ENCODE measurements at places on chromosomes 7 and 10.

- DNase-seq: no peak
- H3K4me1 ChIP-seq: no peaks in the 10 kb centered on the region
- no peak overlapping the region for H3K27ac ChIP-seq
Observed at GRCh38 chr10:128779416-128779815, 653.2 kb upstream of the MKI67 start.

GRCh38 chr10:64659311-64659710 lies 1138.1 kb downstream of the REEP3 start:
- H3K27me3 ChIP-seq: no peaks in the 10 kb centered on the region
- no peak for DNase-seq
- H3K36me3 ChIP-seq: no peaks in the 10 kb centered on the region
- no peak overlapping the region for H3K4me3 ChIP-seq
- no peaks in the 10 kb centered on the region for H3K4me1 ChIP-seq

DNA sequence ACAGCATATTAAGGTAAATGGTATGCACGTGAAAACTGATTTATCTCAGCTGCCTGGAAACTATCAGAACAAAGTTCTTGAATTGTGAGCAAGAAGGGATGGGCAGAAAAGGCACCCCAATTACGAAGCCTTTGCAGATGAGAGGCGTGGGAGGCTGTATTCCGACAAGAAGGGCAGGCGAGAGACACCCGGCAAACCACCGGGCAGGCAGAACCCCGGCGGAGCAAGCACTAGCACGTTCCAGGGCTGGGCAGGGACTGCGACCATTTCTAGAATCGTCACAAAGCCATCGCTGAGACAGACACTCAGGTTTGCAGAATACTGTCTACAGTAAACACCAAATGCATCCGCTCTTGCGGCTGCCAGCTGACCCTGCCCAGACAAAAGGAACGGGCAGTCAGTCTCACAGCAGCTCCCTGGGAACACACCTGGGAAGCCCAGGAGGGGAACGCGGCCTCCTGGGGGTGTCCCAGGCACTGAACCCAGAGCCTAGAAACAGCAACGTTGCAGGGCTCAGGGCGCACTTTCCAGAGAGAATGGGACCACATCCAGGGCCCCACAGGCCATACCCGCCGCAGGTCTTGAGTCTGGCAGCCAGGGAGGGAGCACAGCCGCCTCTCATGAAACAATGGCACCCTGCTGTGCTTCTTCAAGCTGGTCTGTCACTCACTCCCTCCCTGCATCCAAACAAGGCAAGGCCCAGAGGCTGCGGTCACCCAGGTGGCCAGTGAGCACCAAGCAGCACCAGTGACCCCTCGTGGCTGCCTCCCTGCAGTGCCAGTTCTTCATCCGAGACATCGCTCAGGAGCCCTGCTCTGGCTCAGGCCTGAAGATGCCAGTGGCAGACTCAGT lies 261.9 kb downstream of the PTPRN2 start:
- H3K27ac ChIP-seq: no peak overlapping the region
- H3K36me3 ChIP-seq: no peaks in the 10 kb centered on the region
- H3K4me3 ChIP-seq: no peak overlapping the region
- H3K27me3 ChIP-seq: no peaks in the 10 kb centered on the region
- H3K4me1 ChIP-seq: no peaks in the 10 kb centered on the region
- DNase-seq: no peak

GRCh38 chr10:6135039-6135438 lies 46.2 kb downstream of the RBM17 start:
- no peaks in the 10 kb centered on the region for H3K36me3 ChIP-seq
- no peak overlapping the region for H3K4me3 ChIP-seq
- no peak for DNase-seq
- no peaks in the 10 kb centered on the region for H3K27me3 ChIP-seq
- no peak overlapping the region for H3K27ac ChIP-seq
- peaks cover 20% of the 10 kb centered on the region for H3K4me1 ChIP-seq

DNA sequence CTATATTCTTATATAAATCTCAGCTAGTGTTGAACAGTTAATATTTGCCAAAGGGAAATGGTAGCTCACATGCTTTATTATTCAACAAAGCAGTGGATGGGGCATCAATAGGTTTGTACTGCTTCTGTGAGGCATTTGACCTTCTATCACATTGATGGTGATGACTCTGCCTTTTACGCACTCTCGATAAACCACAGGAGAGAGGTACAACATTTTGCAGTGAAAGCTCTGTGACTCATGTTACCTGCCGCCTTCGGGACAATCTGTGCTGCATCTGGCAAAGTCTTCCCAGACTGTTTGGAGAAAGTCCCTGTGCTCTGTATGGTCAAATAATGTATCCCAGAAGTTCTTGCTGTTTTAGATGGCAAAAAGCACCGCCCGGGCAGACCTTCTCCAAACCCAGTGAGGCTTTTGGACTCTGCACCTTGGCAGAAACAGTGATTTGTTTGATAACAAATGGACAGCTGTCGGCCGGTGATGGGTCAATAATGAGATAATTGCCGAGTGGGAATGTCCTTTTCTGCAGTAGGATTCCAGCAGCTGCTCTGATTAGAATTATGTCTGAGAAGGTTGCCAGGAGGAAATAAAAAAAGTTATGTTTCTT lies 61.0 kb downstream of the PLPP4 start:
- H3K4me1 ChIP-seq: no peaks in the 10 kb centered on the region
- no peaks in the 10 kb centered on the region for H3K27me3 ChIP-seq
- H3K4me3 ChIP-seq: no peak overlapping the region

DNA sequence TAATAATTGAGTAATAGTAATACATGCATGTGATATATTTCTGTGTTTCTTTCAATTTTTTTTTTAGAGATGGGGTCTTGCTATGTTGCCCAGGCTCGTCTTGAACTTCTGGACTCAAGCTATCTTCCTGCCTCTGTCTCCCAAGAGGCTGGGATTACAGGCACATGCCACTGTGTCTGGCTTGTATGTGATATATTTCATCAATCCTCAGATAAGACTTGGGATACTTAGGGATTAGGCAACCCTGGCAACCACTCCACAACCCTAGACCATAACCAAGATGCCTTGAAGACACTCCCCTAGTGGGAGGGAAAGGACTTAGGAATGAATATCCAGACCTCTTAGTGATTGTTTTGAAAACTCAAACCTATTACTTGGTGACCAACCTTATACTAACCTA lies 154.8 kb downstream of the CCDC3 start:
- peak; percentile 31 for DNase-seq
- no peak overlapping the region for H3K27ac ChIP-seq
- H3K27me3 ChIP-seq: peaks cover 2% of the 10 kb centered on the region
- no peaks in the 10 kb centered on the region for H3K36me3 ChIP-seq
- H3K4me3 ChIP-seq: no peak overlapping the region

DNA sequence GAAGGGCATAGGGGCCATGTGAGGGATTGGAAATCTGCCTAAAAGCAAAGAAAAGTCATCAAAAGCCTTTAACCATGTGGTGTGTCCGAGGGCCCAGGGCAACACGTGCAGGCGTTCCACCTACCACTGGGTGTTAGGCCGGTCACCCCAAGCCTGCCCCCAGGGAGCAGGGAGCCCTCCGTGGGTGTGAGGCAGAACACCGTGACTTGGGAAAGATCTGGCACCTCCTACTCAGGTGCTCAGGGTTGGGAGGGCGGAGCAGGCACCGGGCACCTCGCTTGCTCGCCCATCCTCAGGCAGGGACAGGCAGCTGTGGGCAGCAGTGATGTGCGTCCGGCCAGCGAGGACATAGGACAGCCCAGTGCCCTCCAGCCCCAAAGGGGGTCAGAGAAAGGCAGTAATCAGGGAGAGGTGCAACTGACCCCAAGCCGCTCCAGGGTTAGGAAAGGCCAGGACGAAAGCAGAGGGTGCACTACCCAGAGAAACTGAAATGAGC lies 80.7 kb upstream of the CHST15 start:
- H3K27me3 ChIP-seq: no peaks in the 10 kb centered on the region
- H3K4me1 ChIP-seq: no peaks in the 10 kb centered on the region
- no peak overlapping the region for H3K4me3 ChIP-seq
- H3K27ac ChIP-seq: no peak overlapping the region

GRCh38 chr7:20310963-20311742 lies 19.5 kb upstream of the ITGB8 start:
- H3K4me3 ChIP-seq: no peak overlapping the region
- no peaks in the 10 kb centered on the region for H3K4me1 ChIP-seq
- peak; percentile 80 for DNase-seq

DNA sequence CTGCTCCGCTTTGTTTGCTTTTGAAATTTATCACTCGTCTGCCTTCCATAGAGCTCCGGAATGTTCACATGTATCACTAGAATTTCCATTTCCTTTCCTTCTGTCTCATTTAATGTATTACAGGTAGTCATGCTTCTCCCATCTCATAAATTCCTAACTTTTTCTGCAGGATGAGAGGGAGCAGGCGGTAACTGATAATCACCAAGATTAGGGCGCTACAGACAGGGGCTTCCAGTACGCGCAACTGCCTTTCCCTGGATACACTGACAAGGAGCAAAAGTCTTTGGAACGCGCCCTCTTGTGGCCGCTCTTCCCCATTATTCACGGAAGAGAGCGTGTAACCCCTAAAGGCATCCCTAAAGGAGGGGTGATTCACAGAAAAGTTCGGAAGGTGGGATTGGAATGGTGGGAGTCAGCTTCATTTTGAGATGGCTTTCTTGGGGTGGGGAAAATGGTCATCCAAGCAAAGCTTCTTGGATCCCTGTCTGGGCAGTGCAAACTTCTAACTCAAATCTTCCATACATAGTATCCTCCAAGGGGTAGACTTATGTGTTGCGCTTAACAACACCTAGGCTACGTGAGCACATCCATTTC lies 6.5 kb downstream of the INHBA start:
- peaks cover 9% of the 10 kb centered on the region for H3K36me3 ChIP-seq
- H3K27me3 ChIP-seq: no peaks in the 10 kb centered on the region
- peak; percentile 91 for DNase-seq
- peak overlapping the region; percentile 78 for H3K27ac ChIP-seq

DNA sequence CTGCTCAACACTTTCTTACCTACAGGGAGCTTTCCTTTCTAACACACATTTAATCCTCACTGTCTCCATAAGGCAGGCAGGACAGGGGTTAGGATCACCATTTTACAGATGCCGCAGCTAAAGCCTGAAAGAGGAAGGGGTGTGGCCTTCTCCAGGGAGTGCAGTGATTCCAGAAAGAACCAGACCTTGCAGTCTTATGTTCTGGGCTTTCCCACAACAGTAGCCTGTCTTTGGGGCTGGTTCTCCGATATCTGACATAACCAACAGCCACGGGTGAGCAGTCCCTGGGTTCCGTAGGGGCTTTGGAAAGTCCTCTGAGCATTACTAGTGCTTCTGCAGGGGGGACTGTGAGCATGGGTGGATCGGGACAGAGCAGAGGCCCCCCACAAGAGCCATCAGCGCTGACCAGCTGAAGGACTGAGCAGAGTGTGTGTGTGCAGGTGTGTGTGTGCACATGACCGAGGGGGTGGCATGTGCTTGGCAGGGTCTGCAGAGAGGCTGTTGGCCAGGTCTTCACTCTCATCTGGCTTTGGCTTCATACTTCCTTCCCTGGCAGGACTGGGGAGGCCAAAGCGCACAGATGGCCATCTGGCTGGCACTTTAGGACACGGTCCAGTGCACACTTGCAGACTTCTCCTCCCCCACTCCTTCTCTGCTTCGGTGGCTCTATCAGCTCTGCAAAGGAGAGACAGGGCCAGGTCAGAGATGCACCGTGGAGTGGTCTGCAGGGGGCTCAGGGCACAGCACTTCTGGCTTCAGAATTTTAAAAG lies 400.3 kb downstream of the RPS24 start:
- H3K36me3 ChIP-seq: no peaks in the 10 kb centered on the region
- H3K27ac ChIP-seq: no peak overlapping the region
- no peaks in the 10 kb centered on the region for H3K4me1 ChIP-seq
- no peak for DNase-seq

DNA sequence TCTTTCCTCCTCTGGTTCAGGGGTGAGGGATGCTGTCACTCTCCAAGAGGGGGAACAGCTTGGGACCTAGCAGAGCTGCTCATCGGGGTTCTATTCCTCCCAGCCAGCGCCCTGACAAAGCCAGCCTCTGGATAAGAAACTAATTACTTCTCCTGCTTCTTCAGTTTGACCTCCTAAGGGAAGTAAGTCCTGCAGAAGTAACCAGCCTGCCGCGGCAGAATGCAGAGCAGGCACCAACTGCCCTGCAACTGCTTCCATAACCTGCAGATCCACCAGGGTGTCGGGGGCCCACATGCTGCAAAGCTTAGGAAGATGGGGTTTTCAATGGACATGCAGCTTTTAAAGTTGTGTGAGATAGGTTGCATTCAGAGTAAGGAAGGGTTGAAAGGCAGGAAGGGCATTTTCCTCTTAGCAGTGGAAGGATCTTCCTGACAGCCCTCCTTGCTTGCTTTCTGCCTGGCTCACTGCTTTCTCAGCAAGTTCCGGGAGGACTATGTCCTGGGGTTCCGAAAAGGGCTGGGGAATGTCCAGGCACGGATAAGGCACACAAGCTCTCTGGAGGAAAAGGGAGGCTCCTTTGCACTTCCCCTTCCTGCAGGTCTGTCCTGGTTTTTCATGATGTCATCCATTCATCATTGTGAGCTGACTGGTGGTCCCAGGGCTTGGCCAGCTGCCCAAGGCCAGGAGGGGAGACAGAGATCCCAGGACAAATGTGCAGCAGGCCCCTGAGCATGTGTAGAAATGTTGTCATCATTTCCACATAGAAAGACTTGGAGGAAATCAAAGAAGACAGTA lies 24.3 kb upstream of the CALU start:
- DNase-seq: no peak
- H3K27me3 ChIP-seq: peaks cover 3% of the 10 kb centered on the region
- H3K4me1 ChIP-seq: no peaks in the 10 kb centered on the region
- no peak overlapping the region for H3K27ac ChIP-seq
- no peaks in the 10 kb centered on the region for H3K36me3 ChIP-seq
- no peak overlapping the region for H3K4me3 ChIP-seq

- peak; percentile 38 for DNase-seq
- no peak overlapping the region for H3K27ac ChIP-seq
- no peaks in the 10 kb centered on the region for H3K27me3 ChIP-seq
- no peaks in the 10 kb centered on the region for H3K36me3 ChIP-seq
Observed at GRCh38 chr7:36526863-36527548, 137.3 kb downstream of the ANLN start.

GRCh38 chr7:119392-120163 lies 72.8 kb upstream of the FAM20C start:
- DNase-seq: peak; percentile 14
- no peaks in the 10 kb centered on the region for H3K27me3 ChIP-seq
- peaks cover 3% of the 10 kb centered on the region for H3K4me1 ChIP-seq
- no peaks in the 10 kb centered on the region for H3K36me3 ChIP-seq

DNA sequence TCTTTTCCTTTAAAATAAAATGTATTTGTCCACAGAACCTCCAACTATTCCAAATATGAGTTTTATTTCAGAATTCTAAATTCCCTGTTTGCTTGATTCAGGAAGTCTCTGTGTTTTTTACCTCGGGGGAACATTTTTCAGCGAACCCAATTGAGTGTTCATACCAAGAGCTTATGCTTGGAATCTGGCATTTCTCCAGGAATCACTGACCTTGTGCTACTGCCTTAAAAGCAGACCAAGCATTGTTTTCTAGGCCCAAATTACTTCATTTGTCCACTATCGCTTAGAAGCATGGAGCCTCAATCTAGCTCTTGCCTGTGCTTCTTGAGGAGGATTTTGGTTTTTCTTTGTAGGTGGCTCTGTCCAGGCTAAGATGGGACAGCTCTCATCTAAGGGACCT lies 59.4 kb downstream of the EBLN1 start:
- H3K4me1 ChIP-seq: no peaks in the 10 kb centered on the region
- H3K4me3 ChIP-seq: no peak overlapping the region
- H3K27ac ChIP-seq: no peak overlapping the region
- H3K36me3 ChIP-seq: no peaks in the 10 kb centered on the region

GRCh38 chr7:55129541-55130394 lies 111.0 kb downstream of the EGFR start:
- H3K27ac ChIP-seq: peak overlapping the region; percentile 100
- H3K4me3 ChIP-seq: no peak overlapping the region
- peak; percentile 73 for DNase-seq
- H3K27me3 ChIP-seq: no peaks in the 10 kb centered on the region
- H3K4me1 ChIP-seq: peaks cover 72% of the 10 kb centered on the region

Measured in fibroblast of lung (primary cell).